Amniotic stem cell (primary cell): ENCODE measurements at places on chromosomes 7 and 10.

GRCh38 chr7:42212541-42213090, 24.4 kb downstream of the GLI3 start:
- DNase-seq = no peak

- DNase-seq = no peak
Observed at GRCh38 chr7:2862831-2863361, 18.8 kb upstream of the GNA12 start.

- no peak for DNase-seq
Observed at GRCh38 chr10:122424059-122424458, 30.4 kb upstream of the ARMS2 start.

DNA sequence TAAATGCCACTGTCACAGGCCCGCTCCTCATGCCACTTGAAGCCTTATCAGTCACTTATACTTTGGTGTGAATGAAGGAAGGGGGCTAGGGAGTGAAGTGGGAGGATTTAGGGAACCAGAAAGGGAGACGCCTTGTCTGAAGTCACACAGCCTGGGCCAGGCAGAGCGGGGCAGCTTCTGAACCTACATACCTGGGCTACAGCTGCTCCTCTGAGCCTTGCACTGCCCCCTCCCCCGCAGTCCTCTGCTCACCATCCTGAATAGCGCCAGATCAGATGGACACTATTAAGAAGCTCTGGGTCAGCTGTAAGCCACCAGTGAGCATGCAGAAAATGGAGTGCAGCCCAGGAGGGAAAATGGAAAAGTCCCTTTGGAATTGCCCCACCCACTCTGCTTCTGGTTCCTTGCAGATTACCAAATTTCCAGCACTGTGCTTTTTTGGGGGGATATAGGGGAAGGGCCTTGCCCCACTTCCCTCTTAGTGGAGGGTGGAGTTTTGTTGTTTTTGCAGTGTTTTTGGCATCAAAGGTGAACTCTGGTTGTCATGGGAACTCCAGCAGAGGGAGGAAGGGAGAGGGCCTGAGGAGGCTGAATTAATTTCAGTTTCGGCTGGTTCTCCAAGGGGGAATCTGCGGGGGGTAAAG, 35.0 kb upstream of the ADCYAP1R1 start:
- DNase-seq = no peak

DNA sequence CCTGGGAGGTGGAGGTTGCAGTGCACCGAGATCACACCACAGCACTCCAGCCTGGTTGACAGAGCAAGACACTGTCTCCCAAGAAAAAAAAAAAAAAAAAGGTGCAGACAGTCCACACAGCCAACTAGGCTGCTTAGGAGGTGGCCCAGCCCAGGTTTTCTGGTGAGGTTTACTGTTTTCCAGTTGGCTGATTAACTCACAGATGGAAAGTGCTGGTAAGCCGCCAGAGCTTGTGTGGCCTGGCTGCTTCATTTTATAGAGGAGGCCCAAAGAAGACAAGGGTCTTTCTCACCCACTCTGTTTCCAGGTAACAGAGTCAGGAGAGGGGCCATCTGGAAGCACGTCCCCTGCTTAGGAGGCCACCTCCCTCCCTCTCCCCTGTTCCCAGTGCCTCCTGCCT, 6.2 kb downstream of the RHBDD2 start:
- no peak for DNase-seq

- no peak for DNase-seq
Observed at GRCh38 chr10:47283101-47283630, 16.8 kb upstream of the GDF10 start.

DNA sequence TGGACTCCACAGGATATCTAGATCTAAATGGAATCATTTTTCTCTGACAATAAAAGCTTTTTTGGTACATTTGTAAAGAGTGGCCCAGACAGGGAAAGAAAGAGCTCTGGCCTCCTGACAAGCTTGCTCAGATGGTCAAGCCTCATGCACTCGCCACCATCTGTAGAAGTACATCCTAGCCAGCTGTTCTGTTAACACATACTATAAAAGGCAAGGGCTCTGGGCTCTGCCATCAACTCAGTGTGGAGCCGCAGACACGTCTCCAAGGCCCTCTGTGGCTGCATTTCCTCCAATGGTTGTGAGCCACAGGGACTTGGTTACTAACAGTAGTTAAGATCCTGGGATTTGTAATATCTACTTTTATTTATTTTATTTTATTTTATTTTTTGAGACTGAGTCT, 70.8 kb upstream of the KDM7A start:
- no peak for DNase-seq
